Thyroid gland (tissue), 4 donors: ENCODE measurements at places on chromosomes 5 and 9. TPM values are rescaled to one million over a fixed set of nuclear protein-coding genes. Genes with fewer than 3 reads are reported as not detected.

The PCDH1 gene
- 23.4 TPM for total RNA-seq

The CARTPT gene
- total RNA-seq = not detected

- H3K4me1 ChIP-seq = no peaks in the 10 kb centered on the region
- no peak overlapping the region for H3K27ac ChIP-seq
- H3K4me3 ChIP-seq = no peak overlapping the region
- H3K36me3 ChIP-seq = no peaks in the 10 kb centered on the region
- no peaks in the 10 kb centered on the region for H3K27me3 ChIP-seq
Measured at GRCh38 chr5:99878830-99879229, 656.3 kb upstream of the FAM174A start.

DNA sequence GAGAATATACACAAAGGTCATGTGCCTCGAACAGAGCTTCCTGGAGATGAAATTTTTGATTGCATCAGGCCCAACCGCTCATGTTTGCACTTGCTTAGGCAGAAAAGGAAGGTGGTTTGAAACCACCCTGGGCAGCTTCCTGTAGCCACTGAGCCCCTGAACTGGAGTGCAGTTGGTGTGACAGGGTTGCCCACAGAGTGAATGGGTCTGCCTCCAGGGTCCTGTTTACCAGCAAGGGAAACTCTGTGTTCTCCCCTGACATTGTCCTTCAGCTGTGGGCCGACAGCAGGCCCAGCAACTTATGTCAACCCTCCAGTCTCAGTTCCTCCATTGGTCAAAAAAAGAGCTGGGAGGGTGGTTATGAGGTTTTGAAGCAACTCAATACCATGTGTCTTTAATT lies 289.6 kb downstream of the KIF4B start:
- H3K4me3 ChIP-seq = no peak overlapping the region
- H3K27me3 ChIP-seq = no peaks in the 10 kb centered on the region
- no peak overlapping the region for H3K27ac ChIP-seq
- peaks cover 12% of the 10 kb centered on the region for H3K4me1 ChIP-seq
- H3K36me3 ChIP-seq = no peaks in the 10 kb centered on the region
- DNase-seq = no peak

GRCh38 chr5:125032286-125032685 lies 285.8 kb upstream of the ZNF608 start:
- H3K27me3 ChIP-seq = no peaks in the 10 kb centered on the region
- peaks cover 10% of the 10 kb centered on the region for H3K4me1 ChIP-seq
- H3K27ac ChIP-seq = no peak overlapping the region
- H3K4me3 ChIP-seq = no peak overlapping the region
